ENCODE measurements at places on chromosomes 7 and 10.

DNA sequence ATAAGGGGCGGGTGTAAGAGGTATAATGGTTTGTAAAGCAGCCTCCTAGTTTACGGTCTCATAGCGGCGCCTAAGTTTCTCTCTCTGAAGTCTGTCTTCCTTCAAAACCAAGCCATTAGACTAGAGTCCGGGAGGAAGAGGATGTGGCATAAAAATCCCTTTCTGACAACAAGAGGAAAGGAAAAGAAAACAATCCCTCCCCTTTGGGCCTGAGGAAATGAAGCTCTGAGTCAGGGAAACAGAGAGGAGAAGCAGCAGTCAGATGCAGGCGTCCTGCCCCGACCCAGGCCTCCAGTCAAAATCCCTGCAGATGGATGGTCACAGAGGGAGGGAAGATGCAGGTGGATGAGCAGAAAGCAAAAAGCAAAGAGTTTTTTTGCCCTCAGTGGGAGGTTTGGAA lies 23.7 kb downstream of the PARP12 start:
- ATAC-seq: no peak

DNA sequence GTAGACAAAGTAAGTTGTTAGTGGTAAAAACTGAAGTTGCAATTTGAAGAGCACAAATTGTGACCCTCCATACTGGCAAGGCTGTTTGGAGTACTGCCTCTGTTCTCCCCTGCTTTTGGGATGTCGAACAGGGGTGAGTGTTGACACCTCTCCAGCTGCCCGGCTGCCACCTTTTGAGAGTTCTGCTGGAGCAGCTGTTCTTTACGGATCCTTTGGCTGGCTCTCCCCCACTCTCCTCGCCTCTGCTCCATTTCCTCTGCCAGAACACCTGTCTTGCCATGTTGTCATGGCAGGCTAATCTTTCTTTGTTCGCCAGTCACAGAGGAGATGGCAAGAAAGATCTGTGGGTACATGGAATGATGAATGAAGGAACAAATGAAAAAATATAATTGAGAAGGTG lies 34.9 kb downstream of the INSYN2A start:
- ATAC-seq: no peak

DNA sequence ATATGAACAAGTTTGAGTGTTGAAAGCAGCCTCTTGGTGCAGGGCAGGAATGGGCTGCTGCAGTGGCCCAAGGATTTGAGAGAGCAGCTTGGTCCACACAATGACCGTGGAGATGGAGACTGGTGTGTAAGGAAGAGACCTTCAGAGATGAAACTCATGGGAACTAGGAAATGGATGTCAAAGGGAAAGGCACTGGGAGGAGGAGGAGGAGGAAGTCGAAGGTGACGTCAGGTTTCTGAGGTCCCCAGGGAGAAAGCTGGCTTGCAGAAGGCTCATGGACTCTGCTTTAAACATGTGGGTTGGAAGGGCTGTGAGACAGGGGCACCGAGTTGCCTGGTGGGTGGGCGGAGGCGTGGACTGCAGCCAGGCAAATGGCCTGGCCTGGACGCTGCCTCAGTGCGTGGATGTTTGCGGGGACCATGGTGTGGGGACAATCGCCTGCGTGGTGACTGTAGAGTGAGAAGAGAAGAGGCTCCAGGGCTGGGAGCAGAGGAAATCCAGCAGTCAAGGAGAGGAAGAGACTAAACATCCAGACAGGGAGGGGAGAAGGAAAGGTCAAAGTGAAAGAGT lies 14.6 kb downstream of the C10orf71 start:
- ATAC-seq: no peak

- ATAC-seq: no peak
These were observed 1.2 kb downstream of the EIF4H start for GRCh38 chr7:74175340-74175739.

GRCh38 chr7:74293577-74293908 lies 4.3 kb downstream of the CLIP2 start:
- ATAC-seq: no peak

GRCh38 chr10:6171881-6172695 lies 30.6 kb upstream of the PFKFB3 start:
- peak; percentile 53 for ATAC-seq

DNA sequence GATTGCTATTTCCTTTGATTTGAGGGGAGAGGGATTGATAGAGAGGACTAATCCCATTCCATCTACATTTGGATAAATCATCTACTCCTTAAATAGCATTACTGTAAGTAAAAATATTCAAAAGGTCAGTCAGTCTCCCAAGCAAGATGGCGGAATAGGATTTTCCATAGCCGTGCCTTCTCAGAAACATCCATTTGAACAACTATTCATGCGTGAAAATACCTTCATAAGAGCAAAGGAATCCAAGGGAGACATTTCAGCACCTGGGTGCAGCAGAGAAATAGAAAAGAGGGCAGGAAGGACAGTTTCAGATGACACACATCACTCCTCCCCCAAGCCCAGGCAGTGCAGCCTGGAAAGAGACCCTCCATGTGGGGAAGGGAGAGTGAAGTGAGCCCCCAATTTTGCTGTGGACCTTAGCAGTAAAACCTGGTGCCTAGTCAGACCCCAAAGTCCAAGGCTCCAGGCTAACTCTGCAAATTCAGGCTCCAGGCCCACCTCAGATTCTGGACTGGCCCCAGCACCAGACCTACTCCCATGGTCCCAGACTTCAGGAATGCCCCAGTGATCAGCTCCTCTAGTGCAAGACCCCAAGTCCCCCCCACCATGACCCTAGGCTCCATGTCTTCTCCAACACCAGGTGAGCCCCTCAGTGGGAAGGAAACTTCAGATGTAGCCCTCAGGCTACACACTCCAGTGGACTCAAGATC lies 104.3 kb upstream of the LANCL2 start:
- ATAC-seq: no peak

DNA sequence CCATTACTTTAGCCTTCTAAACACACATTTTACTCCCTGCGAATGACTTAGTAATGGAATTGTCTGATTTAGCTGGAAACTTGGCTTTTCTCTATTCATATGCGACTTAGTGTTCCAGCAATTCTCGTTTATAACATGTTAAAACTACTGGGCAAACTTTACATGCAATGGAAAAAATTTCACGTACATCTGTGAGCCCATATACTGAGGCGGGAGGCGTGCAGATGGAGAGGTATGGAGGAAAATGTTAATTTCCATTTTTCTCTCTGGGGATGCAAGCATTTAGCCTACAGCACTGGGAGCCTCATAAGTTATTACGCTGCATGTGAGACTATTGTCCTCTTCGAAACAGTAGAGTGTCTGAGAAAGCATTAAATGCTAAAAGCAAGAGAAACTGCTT lies 591.5 kb upstream of the ANKRD30A start:
- ATAC-seq: no peak

DNA sequence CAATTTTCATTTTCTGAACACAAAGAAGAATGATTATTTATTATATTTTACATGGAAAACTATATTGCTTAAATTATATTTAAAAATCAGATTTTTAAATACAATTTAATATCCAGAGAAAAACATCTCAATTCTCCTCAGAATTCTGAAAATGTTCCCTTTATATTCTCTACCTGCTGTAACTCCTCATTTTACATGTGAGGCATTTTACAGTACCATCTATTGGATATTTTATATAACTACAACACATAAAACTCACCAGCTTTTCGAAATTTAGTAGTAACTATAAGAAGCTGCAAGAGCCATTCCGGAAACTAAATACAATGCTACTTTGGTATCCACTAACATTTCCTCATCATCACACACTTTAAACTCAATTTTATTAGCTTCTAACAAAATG lies 264.6 kb downstream of the DGKB start:
- no peak for ATAC-seq

- ATAC-seq: peak; percentile 81
These were observed 18.5 kb upstream of the TNS3 start for GRCh38 chr7:47600199-47601118.

GRCh38 chr10:100138921-100139496 lies 46.8 kb downstream of the ERLIN1 start:
- ATAC-seq: no peak

DNA sequence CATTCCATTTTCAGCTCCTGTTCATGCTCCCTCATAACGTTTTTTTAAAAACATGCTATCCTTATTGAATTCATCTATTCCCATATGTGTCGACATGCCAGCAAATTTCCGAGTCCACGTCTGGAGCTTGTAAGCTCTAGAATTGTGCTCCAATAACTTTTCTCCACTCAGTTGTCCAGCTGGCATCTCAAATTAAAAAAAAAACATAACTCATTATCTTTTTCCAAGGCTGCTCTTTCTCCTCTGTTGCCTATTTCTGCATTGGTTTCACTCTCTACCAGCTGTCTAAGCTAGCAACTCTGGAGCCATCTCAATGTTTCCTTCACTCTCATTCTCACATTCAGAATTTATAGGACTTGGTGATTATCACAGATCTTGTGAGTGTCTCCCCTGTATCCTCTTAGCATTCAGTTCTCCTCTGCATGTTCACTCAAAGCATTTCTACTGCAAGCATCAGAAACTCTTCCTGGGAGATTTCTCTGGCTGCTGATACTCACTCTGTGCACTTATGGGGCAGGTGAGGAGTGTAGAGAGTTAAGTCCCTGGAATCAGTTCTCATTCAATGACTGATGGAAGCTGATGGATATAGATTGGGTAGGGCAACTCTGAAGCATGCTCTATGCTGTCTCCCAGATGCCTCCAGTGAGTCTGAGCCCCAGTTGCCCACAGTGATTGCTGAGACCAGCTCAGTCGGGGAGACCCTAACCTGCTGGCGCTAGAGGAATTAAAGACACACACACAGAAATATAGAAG lies 6.7 kb upstream of the DLD start:
- no peak for ATAC-seq

GRCh38 chr10:58967551-58968388 lies 208.7 kb upstream of the PHYHIPL start:
- no peak for ATAC-seq

- ATAC-seq: peak; percentile 82
These were observed 34.0 kb upstream of the SLC35B4 start for GRCh38 chr7:134350709-134351108.

- no peak for ATAC-seq
These were observed 45.3 kb downstream of the ZNF777 start for GRCh38 chr7:149415391-149416071.

DNA sequence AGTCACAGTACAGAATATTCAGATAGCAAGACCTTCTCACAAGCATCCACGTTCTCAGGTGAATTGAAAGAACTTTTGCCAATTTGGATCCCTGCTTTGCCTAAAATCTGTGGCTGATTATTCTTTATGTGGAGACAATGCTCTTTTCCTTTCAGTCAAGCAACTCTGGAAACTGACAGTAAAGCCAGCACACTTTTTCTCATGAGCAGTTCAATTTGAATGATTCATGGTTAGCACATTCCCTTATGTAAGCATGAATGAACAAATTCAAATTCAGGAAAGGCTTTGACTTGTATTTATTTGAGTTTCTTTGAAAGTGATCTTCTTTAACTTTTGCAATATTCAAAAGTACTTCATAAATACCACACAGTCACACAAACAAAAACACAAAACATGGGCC lies 57.6 kb downstream of the MEOX2 start:
- no peak for ATAC-seq

- no peak for ATAC-seq
These were observed 29.9 kb upstream of the HBP1 start for GRCh38 chr7:107138696-107139420.

GRCh38 chr10:118537623-118538022 lies 57.8 kb downstream of the PRLHR start:
- ATAC-seq: no peak

- ATAC-seq: peak; percentile 59
These were observed 73.9 kb downstream of the CELF2 start for GRCh38 chr10:11091517-11092102.

GRCh38 chr7:921581-922333 lies 32.7 kb downstream of the ADAP1 start:
- no peak for ATAC-seq

- ATAC-seq: no peak
These were observed 140.8 kb upstream of the NFE2L3 start for GRCh38 chr7:26011039-26011696.

DNA sequence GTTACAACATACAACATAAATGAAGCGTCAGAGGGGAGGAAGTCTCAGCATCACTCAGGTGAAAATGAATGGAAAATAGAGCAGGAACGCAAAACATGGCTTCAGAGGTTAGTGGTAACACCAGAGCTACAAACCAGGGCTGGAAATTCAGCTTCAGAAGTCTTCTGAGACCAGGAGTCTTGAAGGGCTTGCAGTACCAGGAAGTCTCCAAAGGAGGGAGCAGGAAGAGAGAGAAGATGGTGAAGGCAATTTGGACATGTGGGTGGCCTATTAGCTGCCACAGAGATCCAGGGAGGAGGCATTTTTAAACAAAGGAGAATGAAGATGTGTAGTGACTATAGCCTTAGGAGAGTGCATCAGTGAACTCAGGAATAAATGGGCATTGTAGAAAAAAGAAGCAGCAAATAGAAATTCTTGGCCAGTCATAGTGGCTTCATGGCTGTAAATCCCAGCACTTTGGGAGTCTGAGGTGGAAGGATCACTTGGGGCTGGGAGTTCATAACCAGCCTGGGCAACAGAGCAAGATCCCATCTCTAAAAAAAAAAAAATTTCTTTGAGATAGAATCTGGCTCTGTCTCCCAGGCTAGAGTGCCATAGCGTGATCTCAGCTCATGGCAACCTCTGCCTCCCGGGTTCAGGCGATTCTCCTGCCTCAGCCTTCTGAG lies 9.3 kb upstream of the TET1 start:
- ATAC-seq: peak; percentile 58

DNA sequence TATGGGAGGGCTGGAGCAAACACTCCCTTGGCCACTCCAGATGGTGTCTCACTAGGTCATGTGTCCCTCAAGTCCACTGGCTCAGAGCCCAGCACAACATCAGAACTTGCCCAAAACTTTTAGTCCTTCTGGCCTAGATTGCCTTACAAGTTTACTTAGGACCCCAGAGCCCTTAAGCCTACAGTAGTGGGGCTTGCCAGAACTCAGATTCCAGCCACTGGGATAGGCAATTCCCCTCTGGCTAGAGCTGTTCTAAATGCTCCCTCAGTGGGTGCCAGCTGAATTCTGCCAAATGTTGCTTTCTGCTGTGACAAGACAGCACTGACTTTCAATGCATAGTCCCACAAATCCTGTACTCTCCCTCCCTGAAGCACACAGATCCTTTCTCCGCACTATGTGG lies 331.1 kb downstream of the HTR7 start:
- ATAC-seq: no peak

DNA sequence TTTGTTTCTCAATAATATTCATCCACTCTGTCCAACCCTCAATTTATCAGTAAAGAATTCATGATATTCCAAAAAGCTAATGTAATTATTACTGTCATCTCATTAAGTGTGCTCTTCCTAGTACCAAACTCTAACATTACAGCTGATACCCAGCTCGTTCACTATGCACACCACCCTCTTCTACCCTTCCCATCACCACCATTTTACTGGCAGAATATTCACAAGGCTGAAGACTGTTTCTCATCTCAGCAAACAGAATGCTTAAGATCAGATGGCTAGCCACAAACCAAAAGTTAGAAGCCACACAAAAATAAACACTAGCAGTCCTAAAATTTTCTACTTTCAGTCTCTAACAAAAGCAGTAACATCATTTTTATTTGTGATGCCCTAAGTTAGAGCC lies 121.5 kb downstream of the SRPK2 start:
- ATAC-seq: no peak

GRCh38 chr10:42754155-42755027 lies 28.2 kb upstream of the BMS1 start:
- no peak for ATAC-seq

GRCh38 chr7:130926001-130926691 lies 192.1 kb upstream of the KLF14 start:
- peak; percentile 80 for ATAC-seq

All from stimulated activated memory B cell treated with anti-CD40 and anti-IgM and Interleukin-4, amounts not matched to agents 10 μg/mL and 1 μg/mL and 100 μg/mL, for 72 hours (primary cell).